Hematopoietic multipotent progenitor cell treated with erythropoietin and hydrocortisone succinate and interleukin-3 and kit ligand, for 6 days (in vitro differentiated cells): ENCODE measurements at places on chromosomes 5 and 9.

DNA sequence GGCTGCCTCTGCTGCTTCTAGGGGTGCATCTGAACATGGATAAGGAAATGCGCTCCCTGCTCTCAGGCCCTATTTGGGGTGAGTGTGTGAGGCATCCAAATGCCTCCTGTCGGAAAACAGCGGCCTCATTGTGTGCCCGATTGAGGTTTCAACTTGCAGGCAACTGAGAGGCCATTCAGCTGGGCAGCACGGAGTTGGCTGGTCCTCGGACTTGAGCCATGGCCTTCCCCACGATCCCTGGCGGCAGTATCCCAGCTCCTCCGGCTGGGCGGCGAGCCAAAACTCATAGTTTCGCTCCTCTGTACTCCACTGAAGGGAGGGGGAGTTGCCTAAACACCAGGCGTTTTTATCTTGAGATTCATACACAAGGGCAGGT lies 597.3 kb upstream of the SGCD start:
- no peak for DNase-seq

GRCh38 chr5:91383027-91383955 lies at the start of gene ARRDC3:
Gene ARRDC3, minus strand, starts transcription at chr5:91383317. Its CDS starts 225 bp downstream, at chr5:91383092.
- DNase-seq: peak; percentile 97

- no peak for DNase-seq
Observed at GRCh38 chr5:76679231-76679630, 36.7 kb upstream of the F2R start.

DNA sequence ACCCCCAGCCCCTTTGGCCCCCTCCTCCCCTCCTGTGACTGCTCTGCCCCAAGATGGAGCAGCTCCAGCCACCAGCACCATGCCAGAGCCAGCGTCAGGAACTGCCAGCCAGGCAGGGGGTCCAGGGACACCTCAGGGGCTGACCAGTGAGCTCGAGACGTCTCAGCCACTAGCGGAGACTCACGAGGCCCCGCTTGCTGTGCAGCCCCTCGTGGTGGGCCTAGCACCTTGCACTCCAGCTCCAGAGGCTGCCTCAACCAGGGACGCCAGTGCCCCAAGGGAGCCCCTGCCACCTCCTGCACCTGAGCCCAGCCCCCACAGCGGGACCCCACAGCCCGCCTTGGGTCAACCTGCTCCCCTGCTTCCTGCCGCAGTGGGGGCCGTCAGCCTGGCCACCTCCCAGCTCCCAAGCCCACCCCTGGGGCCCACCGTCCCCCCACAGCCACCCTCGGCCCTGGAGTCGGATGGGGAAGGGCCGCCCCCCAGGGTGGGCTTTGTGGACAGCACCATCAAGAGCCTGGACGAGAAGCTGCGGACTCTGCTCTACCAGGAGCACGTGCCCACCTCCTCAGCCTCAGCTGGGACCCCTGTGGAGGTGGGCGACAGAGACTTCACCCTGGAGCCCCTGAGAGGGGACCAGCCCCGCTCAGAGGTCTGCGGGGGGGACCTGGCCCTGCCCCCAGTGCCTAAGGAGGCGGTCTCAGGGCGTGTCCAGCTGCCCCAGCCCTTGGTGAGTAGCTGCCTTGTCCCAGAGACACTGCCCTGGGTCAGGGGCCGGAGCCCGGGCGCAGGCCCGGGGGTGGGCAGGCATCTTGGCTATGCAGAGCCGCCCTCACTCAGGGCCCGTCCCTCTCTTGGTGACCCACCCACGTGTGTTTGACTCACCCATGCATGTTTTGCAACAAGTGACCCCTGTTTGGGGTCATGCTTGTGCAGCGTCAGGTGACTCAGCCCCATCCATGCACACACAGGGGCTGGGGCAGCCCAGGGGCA lies 105.2 kb downstream of the WNK2 start:
- no peak for DNase-seq

DNA sequence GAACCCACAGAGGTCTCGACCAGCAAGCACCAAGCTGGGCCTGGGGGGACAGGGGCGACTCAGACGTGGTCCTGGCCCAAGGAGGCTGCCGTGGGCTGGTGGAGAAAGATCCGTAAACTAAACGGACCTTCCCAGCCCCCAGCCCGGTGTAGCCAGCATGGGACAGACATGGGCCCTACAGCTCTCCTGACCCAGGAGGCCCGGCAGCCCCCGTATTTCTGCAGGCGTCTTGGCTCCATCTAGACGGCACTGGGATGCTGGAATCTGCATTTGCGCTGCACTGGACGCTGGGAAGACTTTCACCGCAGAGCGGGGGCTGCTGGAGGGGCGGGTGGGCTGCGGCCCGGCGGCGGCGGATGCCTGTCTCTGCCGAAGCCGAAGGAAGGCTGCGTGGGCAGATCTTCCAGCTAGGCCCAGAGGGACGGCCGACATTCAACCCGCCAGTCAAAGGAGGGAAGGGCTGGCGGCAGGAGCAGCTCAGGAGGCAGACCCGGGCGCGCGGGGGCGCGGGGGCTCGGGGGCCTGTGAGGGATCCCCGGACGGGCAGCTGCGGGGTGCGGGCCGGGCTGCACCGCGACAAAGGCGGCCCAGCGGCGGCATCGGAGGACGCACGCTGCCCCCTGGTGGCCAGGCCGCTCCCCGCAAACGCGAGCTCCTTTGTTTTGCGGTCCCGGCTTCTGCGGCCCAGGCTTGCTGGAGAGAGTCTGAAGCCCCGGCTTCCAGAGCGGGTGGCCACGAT lies 266.2 kb downstream of the NSG2 start:
- DNase-seq: peak; percentile 66
